ENCODE measurements at places on chromosomes 2 and 18.
A peak's percentile ranks its signal among the peaks of the same experiment; 100 is the strongest.

- peak; percentile 62 for DNase-seq
Measured at GRCh38 chr2:222756362-222756831, 84.9 kb downstream of the MOGAT1 start.

GRCh38 chr2:161112908-161113307 is 47.3 kb upstream of the TANK start:
- DNase-seq: peak; percentile 8

DNA sequence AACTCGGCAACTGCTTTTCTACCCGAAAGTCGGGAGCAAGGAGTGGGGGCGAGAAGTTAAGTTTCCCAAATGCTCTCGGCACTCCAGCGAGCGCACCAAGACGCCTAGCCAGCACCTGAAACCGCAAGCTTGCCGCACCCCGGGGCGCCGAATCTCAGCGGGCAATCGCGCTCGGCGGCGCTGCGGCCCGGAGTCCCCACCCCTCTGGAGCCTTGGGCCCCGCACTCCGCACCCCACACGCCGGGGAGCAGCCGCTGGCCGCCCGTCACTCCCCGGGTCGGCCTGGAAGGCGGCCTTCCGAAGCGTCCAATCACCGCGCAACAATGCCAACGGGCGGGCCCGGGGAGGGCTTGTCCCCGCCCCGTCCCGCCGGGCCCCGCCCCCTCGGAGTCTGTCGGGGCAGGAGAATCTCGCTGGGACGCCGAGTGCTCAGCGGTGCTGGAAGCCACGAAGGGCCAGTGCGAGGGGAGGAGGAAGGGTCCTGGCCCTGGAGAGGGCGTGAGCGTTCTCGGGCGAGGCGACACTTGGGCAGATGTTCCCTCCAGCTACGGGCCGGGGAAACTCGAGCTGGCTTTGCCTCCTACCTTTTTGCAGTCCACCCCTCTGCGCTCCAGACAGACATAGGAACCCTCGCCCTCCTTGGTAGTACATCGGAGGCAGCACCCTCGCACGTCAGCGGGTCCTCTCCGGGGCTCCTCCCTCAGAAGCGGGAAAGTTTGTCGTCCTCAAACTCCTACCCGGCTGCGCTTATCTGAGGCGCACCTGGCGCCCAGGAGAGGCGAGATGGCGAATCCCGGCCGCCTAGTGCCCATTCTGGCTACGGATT is 1.1 kb upstream of the ZBTB7C start:
- peak; percentile 94 for DNase-seq

DNA sequence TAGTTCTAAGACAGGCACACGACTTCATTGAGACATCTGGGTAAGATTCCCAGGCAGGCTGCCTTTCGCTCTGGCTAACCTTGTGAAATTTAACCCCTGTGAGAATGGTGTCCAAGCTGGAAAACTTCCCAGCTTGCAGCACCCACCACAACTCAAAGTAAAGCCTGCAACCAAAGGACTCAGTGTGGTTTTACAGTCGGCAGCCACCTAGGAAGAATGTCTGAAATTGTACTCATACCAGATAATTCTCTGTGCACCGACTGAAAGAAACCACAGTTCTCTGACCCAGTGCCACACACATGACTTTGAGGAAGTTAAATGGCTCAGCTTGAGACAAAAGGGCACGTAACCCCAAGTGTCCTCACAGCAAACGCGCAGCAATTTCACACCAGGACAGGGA is 125.7 kb downstream of the RBMS1 start:
- no peak for DNase-seq

GRCh38 chr2:13201924-13202323 is 485.2 kb downstream of the TRIB2 start:
- peak; percentile 10 for DNase-seq

- no peak for DNase-seq
Measured at GRCh38 chr2:30645745-30646119, 161.5 kb downstream of the CAPN13 start.

DNA sequence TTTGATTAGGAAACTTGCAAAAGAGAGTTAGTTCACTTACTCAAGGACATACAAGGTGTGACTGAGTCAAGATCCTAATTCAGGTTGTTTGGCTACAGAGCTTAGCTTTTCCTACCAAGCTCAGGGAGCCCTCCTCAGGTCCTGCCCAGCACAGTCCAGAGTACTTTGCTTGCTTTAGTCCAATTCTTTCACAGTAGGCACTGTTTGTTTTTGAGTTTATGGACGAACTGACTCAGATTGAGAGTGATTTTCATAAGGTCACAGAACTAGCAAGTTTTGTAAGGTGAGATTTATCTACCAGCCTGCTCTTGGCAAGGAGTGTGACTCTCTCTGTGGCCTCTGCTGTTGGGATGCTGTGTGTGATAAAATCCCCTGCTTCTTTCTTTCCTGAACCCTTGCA is 310.5 kb downstream of the PTPRM start:
- DNase-seq: peak; percentile 28

DNA sequence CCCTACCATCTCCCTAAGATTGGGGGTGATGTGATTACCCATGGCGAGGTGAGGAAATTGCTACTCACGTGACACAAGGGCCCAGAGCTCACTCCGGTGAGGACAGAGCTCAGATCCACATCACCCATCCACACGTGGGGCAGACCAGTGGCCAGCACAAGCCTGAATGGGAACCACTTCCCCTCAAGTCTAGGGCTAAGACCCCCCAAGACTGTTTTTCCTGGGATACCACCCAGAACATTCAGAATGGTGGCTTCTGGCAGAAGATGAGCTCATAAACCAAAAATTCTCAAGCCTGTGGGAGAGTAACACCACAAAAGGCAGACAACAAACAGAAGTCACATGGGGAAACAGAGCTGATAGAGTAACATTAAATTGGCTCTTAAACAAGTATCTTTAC is 321.4 kb downstream of the ALK start:
- no peak for DNase-seq

GRCh38 chr2:159795841-159796690 is 1.9 kb downstream of the CD302 start:
- DNase-seq: no peak

DNA sequence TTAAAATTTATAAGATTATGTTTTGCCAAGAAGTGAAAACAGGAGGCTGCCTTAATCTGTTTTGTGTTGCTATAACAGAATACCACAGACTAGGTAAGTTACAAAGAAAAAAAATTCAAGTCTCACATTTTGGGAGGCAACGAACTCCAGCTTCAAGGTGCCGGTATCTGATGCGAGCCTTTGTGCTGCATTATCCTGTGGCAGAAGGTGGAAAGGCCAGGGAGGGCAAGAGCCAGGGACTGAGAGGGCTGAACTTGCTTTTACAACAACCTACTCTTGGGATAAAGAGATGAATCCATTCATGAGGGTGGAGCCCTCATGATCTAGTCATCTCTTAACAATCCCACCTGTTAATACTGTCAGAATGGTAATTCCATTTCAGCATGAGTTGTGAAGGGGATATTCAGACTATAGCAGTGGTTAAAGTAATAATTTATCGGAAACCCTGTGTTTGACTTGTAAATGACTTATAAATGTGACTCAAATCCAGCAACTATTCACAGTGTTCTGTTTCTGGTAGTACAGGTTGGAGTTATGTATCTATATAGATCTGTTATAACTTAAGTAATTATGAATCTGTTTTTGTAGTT is 3.7 kb downstream of the MTX2 start:
- no peak for DNase-seq

GRCh38 chr2:164928101-164928673 is 27.1 kb downstream of the SLC38A11 start:
- DNase-seq: no peak

DNA sequence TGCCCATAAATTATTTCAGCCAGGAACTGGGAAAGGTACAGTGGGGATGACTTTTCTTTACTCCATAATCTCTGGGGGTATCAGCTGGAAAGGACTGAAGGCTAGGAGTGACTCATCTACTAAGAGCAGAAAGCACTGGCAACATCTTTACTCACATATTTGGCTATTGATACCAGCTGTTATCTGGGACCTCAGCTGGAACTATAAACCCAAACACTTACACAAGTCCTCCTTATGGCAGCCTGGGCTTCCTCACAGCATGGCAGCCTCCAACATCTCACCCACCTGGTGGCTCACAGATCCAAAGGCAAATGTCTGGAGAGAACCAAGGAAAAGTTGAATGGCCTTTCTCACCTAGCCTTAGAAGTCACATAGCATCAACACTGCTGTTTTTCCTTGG is 379.0 kb upstream of the RND3 start:
- no peak for DNase-seq

DNA sequence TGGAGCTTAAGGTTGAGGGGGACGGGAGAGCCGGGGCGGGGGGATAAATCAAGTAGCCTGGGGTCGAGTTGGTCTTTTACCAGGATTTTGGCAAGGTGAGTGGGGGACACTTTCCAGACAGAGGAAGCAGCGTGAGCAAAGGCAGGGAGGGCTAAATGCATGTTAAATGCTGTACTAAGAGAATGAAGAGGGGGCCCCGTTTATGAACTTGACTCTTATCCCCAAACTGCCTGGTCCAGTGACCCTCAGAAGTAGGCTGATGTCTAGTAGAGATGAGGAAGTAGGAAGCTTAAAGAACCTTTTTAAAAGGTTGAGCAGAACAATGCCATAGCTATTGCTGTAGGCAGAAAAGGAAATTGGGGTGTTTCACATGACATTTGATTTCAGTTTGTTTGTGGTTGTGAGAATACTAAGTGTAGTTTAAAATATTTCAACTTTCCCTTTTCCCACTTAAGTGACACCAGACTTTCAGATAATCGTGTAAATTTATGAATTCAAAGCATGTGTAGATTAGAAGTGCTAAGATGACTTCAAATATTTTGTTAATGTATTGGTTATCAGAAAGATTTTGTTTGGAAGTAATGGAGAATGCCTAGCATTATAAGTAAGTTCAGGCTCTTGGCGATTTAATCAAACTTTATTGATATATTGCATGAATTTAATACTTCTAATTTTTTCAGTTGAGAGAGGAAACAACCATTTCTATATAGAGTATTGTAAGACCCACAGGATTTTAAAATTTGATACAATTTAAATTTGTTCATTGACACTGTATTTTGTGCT is 1.8 kb downstream of the REL start:
- peak; percentile 18 for DNase-seq

- DNase-seq: peak; percentile 33
Measured at GRCh38 chr2:213496226-213496625, 212.0 kb downstream of the SPAG16 start.

DNA sequence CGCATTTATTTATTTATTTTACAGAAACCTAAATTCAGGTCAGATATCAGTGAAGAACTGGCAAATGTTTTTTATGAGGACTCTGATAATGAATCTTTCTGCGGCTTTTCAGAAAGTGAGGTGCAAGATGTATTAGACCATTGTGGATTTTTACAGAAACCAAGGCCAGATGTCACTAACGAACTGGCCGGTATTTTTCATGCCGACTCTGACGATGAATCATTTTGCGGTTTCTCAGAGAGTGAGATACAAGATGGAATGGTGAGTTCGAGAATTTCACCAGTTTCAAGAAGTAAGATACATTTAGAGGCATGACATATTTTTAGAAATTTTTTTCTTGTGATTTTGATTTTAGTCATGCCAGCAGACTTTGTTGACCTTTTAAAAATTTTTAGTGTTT is 4.6 kb downstream of the CDCA7 start:
- no peak for DNase-seq

DNA sequence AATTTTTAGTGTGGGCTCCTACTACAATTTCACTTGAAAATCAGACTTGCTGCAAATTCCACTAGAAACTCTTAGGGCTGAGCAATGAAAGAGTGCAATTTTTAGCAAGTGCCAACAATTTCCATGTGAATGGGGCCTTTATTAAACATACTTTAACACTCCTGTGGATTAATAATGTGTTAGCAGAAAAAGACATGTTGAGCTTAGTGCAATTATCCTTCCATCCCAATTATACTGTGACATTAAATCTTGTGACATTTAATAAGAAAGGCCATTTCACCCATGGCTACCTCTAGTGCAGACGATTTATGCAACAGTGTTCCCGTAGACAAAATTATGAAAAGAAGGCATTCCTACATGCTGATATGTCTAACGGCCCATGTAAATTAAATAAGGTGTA is 639.7 kb downstream of the STK39 start:
- DNase-seq: no peak

DNA sequence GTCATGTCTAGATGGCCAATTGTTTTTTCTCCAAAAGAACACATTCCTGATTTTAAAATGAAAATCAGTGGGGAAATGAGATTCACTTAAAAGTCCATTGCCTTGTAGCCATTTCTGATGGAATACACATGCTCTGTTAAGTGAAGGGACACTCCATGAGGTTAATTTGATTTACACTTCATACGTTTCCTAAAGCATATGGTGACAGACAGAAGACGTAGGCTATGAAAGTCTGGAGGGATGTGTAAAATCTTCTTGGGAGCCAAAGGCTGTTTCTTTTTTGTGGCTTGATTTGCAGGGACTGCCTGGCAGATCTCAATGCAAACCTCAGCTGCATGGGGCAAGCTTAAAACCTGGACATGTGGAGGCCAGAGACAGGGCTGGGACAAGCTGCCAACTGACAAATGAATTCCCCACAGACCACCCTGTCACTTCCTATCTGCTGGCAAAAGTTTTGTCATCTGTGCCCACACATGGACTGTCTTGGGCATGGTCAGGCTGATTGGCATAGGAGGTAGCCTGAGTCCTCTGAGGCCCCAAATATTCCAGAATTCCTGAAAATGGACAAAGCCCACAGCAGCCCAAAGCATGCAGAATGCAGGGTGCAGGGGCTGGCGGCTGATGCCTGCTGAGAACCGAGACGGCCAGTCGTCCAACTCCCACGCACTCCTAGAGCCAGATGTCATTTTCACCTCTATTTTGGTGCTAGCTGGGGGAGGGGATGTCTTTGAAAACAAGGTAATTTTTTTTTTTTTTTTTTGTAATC is 73.9 kb downstream of the SDC1 start:
- no peak for DNase-seq

GRCh38 chr2:26754972-26755670 is 9.0 kb upstream of the SLC35F6 start:
- DNase-seq: no peak

GRCh38 chr2:6401301-6401700 is 464.4 kb downstream of the CMPK2 start:
- no peak for DNase-seq

- no peak for DNase-seq
Measured at GRCh38 chr2:183253441-183254130, 129.3 kb downstream of the NUP35 start.

Measured in epithelial cell of esophagus (primary cell).